ENCODE measurements at places on chromosomes 12 and 14.
A peak's percentile ranks its signal among the peaks of the same experiment; 100 is the strongest.

DNA sequence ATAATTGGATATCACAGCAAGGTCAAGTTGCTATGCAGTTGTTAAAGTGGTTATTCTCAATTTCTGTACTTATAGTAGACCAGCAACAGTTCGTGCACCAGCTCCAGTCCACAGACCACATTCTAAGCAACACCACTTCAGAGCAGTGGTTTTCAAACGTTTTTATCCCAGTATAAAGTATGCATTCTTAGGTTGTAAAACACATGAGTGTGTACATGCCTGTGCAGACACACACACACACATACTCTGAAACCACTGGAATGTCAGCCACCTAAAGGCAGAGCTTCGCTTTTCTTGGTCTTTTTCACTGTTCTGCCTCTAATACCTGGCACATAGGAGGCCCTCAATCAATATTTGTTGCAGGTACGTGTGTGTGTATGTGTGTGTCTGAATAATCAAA, 22.2 kb upstream of the C12orf71 start:
- DNase-seq: no peak

DNA sequence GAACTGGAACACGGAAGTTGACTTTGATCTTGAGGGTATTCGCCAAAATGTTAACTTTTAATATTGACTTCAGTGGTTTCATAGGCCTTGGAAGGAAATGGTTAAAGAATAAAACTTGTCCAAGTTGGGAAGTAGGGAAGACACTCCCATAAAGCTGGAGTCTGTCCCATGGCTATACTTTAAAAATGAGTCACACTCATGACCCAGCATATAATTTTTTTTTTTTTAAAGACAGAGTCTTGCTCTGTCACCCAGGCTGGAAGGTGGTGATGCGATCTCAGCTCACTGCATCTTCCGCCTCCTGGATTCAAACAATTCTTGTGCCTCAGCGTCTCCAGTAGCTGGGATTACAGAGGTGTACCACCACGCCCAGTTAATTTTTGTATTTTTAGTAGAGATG, 19.6 kb downstream of the TMPRSS12 start:
- DNase-seq: no peak

GRCh38 chr12:8871068-8871467, 43.2 kb upstream of the PHC1 start:
- DNase-seq: no peak

DNA sequence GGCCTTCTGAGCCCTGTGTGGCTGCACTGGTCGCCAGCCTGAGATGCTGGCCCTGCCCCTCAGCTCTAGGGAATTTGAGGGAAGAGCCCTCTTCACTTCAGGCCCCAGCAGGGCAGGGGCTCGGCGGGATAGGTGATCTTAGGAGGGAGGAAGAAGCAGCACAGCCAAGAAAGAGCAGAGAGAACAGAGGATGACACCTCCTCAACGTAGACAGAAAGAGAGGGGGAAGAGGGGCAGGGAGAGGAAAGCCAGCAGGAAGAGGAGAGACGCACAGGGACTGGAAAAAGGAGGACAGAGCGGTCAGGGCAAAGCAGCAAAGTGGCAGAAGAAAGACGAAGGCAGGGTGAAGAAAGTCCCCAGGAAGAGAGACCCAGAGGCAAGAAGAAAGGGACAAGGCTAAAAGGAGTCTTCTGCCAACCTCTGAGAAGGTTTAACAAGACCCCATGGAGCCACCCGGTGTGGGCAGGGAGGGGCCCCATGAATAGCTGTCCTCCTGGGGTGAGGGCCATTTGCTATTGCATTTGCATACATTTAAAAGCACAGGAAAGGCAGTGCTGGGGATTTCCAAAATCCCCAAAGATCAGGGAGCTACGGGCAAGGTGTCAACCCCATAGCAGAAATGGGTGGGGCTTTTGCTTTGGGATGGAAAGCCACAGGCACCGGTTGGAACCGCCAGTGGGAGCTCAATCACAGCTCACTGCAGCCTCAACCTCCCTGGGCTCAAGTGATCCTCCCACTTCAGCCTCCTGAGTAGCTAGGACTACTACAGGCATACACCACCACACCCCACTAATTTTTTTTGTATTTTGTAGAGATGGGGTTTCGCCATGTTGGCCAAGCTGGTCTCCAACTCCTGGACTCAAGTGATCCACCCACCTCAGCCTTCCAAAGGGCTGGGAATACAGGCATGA, 22.7 kb downstream of the CMKLR1 start:
- DNase-seq: no peak

- no peak for DNase-seq
These were observed 1.8 kb upstream of the VSX2 start for GRCh38 chr14:74237441-74237840.

DNA sequence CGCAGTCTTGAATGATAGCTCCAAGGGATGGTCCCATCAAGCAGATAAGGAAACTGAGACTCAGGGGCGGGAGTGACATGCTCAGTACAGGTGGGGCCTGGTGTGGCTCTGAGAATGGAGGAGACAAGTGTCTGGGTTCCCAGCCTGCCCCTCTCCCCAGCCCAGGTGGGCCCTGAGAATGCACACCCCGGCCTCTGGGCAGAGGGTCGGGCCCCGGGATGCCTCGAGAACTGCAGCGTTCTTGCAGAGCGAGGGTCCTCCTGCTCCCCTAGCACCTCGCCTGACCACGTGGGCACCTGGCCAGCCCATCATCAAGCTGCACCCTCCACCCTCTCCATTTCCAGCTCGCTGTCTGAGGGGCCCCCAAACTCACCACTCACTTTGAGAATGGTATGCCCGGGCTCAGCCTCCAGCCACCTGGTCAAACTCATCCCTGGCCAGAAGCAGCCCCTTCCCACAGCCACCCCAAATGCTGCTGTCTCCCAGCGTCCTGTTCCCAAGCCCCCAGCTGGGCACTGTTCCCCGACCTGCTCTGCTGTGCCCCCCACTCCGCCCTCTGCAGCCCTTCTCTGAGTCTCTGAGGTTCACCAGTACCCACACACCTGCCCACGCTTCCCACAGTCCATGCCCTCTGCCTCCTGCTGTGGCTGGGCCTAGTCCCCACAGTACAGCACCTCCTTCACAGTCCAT, 44.3 kb downstream of the CYP46A1 start:
- DNase-seq: peak; percentile 47

- DNase-seq: no peak
These were observed 255.7 kb upstream of the FAR2 start for GRCh38 chr12:28893365-28893764.

- DNase-seq: no peak
These were observed 30.7 kb upstream of the PWP1 start for GRCh38 chr12:107654873-107655272.

- no peak for DNase-seq
These were observed 2.6 kb upstream of the BCL11B start for GRCh38 chr14:99274346-99275221.

DNA sequence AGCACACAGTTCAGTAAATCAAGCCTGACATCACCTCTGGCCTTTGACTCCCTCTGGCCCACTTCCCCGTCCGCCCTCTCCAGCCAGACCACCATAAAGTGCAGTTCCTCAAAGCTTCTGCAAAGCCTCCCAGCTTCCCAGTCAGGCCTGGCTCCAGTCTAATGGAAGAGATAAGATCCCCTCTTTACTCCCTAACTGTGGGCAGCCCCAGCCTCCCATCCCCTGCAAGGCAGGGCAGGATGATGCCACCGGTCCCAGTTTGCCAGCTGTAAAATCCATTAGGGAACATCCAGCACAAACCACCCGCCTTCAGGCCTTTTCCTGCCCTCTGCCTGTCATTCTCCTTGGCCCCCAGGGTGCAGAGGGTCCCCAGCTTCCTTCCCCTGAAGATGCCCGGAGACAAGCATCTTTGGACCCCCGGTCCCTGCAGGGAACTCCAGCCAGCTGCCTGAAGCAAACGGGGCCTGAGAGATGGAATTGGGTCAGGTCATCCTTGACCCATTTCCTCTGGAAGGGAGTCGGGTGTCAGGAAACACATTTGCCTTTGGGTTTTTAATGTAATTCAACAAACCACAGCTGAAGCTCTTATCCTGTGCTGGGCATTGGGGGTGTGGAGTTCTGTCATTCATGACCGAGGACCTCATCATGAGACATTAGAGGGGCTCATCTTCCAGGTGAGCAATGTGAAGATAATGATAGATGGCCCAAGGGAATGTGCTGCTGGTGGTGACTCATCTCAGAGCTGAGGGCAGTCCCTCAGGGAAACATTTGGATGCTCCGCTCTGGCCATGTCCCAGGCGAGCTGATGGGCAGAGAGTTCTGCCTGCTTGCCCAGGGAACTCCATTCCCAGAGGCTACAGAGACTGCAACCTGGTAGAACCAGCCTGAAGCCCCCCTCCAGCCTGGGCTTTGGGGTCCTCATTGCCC, 93.8 kb upstream of the CLMN start:
- no peak for DNase-seq

- DNase-seq: no peak
These were observed 1.3 kb downstream of the FBXO33 start for GRCh38 chr14:39430762-39431415.

DNA sequence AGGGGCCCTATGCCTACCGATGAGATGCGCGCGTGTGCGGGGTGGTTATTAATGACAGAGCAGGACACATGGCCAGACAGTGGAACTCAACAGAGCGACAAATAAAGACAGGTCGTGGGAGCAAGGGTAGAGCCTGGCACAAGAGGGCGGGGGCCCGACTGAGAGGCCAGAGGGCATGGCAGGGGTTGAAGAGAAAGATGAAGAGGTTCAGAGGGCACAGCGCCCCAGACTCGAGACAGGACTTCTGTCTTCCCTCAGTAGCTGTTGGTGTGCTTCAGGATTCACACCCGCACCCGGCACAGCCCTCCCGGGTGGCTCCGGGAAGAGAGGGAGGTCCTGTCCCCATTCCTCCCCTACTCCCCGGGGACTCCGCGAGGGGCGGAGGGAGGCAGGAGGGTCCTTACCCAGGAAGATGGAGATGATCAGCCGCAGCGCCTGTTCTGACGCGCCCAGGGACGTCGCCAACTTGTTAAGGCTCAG, 366 bp downstream of the LPCAT3 start:
- DNase-seq: no peak

- DNase-seq: no peak
These were observed 92.8 kb upstream of the FLRT2 start for GRCh38 chr14:85437148-85437547.

GRCh38 chr14:65195042-65195719, 92.9 kb upstream of the MAX start:
- DNase-seq: no peak
